Temporal lobe (tissue), 4 donors: ENCODE measurements at places on chromosomes 16 and 17. TPM values are rescaled to one million over a fixed set of nuclear protein-coding genes. Genes with fewer than 3 reads are reported as not detected.

Gene CCL3
- 0.74 TPM for total RNA-seq

Gene FNDC8
- not detected for total RNA-seq

Gene NPIPA5
- 0.25 TPM for total RNA-seq

Gene NDRG4
- total RNA-seq = 221 TPM

Gene ZNF75A
- total RNA-seq = 31.5 TPM

Gene C16orf74
- 0.98 TPM for total RNA-seq

Gene DRC7
- 0.74 TPM for total RNA-seq

Gene DHODH
- total RNA-seq = 2.0 TPM

Gene AANAT
- total RNA-seq = not detected

Gene GSDMA
- total RNA-seq = under 0.01 TPM

Gene ZNF205
- 14.5 TPM for total RNA-seq

Gene NPIPA7
- 2.0 TPM for total RNA-seq

Gene GTF3C1
- 76.0 TPM for total RNA-seq

Gene BICDL2
- total RNA-seq = not detected

Gene SOX9
- 20.7 TPM for total RNA-seq

Gene IRX3
- not detected for total RNA-seq

Gene EPN2
- total RNA-seq = 44.7 TPM

Gene SMIM22
- total RNA-seq = not detected

Gene CACNG1
- 0.25 TPM for total RNA-seq

Gene RBFOX1
- 68.8 TPM for total RNA-seq

Gene DNAI2
- total RNA-seq = 0.25 TPM

Gene FOXJ1
- total RNA-seq = 4.2 TPM

Gene CMTM1
- total RNA-seq = 3.2 TPM

Gene NHLRC4
- total RNA-seq = 0.25 TPM

Gene ZP2
- total RNA-seq = not detected

Gene SOX8
- 21.6 TPM for total RNA-seq

Gene CACNG3
- total RNA-seq = 5.2 TPM

Gene GRIN2A
- total RNA-seq = 11.8 TPM

Gene HOXB5
- total RNA-seq = not detected

Gene TP53TG3C
- total RNA-seq = not detected

Gene CHST4
- under 0.01 TPM for total RNA-seq

Gene SLC39A11
- 4.9 TPM for total RNA-seq

Gene TSPAN10
- total RNA-seq = 0.25 TPM

Gene SMG1
- 117 TPM for total RNA-seq

Gene RAC3
- 117 TPM for total RNA-seq

Gene KRTAP4-4
- not detected for total RNA-seq

Gene TBC1D3H
- not detected for total RNA-seq

Gene RPRML
- total RNA-seq = 4.2 TPM

Gene FOXO3B
- 9.6 TPM for total RNA-seq

Gene PRAC2
- total RNA-seq = not detected

Gene TAC4
- total RNA-seq = not detected

Gene CD79B
- total RNA-seq = not detected

Gene PYY
- total RNA-seq = not detected

Gene FA2H
- total RNA-seq = 0.49 TPM

Gene ETV4
- total RNA-seq = 1.2 TPM

Gene NRN1L
- total RNA-seq = not detected

Gene CES4A
- 8.1 TPM for total RNA-seq

Gene DLX4
- total RNA-seq = not detected

Gene TMEM220
- total RNA-seq = 0.98 TPM

Gene TPSG1
- total RNA-seq = not detected
